ENCODE measurements at places on chromosomes 4 and X. TPM values are rescaled to one million over a fixed set of nuclear protein-coding genes. Genes with fewer than 3 reads are reported as not detected.

PCDH19 gene
- 0.16 TPM for total RNA-seq

GLUD2 gene
- 3.1 TPM for total RNA-seq

TLR10 gene
- total RNA-seq, result 0.03 TPM

CXCL8 gene
- 19.3 TPM for total RNA-seq

SLC38A5 gene
- total RNA-seq, result 0.34 TPM

FGFBP1 gene
- 4.3 TPM for total RNA-seq
